ENCODE measurements at places on chromosomes 4 and X.

- no peak for DNase-seq
These were observed 182.1 kb downstream of the NSUN7 start for GRCh38 chr4:40931841-40932240.

GRCh38 chr4:105805501-105806120 lies 89.7 kb upstream of the NPNT start:
- no peak for DNase-seq

GRCh38 chr4:168509786-168510185 lies 12.9 kb downstream of the PALLD start:
- DNase-seq = no peak

GRCh38 chrX:12447448-12448064 lies 309.3 kb downstream of the FRMPD4 start:
- no peak for DNase-seq

GRCh38 chr4:184854673-184855072 lies 28.9 kb upstream of the ACSL1 start:
- DNase-seq = no peak

- no peak for DNase-seq
These were observed 121.3 kb downstream of the PPARGC1A start for GRCh38 chr4:23768541-23768940.

DNA sequence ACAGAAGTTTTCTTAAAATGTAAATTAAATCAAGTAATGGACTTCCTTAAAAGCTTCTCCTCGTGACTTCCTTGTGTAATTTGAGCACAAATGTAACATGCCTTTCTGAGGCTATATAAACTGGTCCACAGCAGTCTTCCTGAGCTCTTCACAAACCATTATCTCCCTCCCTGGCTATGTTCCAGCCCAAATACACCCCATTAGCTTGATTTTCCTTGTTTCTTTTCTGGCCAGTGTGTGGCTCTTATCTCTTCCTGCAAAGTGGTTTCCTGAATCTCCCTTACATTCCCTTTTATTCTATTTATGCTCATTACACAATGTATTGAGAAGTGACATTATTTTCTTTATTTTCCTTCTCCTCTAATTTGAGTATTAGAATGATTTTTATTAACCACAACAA lies 1085.3 kb upstream of the PCDH10 start:
- DNase-seq = no peak

DNA sequence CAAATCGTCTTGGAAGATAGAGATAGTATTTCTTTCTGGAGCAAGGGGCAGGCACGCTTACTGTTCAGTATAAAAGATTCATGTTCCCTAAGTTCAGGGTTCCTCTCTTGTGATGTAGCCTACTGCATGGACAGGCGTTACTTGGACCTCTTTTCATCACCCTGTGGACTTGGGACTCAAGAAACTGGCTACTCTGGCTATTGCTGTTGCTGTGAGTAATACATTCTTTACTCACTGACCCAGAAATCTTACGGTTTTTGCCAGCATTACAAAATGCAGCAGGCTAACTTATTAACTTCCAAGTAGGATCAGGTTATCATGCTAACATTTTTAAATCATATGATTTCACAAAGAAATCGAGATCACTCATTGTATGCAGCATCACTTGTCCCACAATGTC lies 12.8 kb upstream of the GUCY1B1 start:
- no peak for DNase-seq

GRCh38 chrX:9844936-9845577 lies 58.8 kb downstream of the SHROOM2 start:
- no peak for DNase-seq

DNA sequence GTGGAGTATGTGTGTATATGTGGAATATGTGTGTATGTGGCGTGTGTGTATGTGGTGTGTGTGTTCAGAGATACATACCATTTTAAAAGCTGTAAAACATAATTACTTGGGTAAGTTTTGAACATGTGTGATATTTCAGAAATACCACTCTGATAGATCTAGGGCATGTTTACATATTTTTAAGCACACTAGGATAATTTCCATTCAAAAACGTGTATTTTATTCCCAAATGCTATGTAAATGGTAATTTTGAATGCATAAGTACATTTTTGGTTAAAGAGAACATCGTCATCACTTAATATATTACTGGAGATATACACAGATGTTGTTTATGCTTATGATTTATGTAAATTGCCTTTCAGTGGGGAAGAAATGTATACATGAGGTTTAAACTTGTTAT lies 34.7 kb upstream of the SHISA3 start:
- no peak for DNase-seq

GRCh38 chr4:173801361-173801760 lies 271.3 kb upstream of the HAND2 start:
- DNase-seq = no peak

- no peak for DNase-seq
These were observed 367.2 kb downstream of the BMPR1B start for GRCh38 chr4:95124906-95125504.

Data from NCI-H524 treated with DMSO at 0.1 percent for 48 hours (cell line).